Activated naive CD4-positive, alpha-beta T cell treated with Interleukin-2 at 50 U/mL for 16 hours (primary cell): ENCODE measurements at places on chromosomes 11 and 22.

- no peak for DNase-seq
Observed at GRCh38 chr22:21936151-21936775, 16.4 kb downstream of the PPM1F start.

- DNase-seq = no peak
Observed at GRCh38 chr22:36208162-36208765, 6.7 kb upstream of the APOL4 start.

GRCh38 chr22:28909375-28909774 lies 26.0 kb downstream of the ZNRF3 start:
- peak; percentile 80 for DNase-seq

GRCh38 chr11:98800696-98801095 lies 220.1 kb upstream of the CNTN5 start:
- no peak for DNase-seq

GRCh38 chr11:66818231-66818955 lies 24.8 kb upstream of the RCE1 start:
- no peak for DNase-seq

DNA sequence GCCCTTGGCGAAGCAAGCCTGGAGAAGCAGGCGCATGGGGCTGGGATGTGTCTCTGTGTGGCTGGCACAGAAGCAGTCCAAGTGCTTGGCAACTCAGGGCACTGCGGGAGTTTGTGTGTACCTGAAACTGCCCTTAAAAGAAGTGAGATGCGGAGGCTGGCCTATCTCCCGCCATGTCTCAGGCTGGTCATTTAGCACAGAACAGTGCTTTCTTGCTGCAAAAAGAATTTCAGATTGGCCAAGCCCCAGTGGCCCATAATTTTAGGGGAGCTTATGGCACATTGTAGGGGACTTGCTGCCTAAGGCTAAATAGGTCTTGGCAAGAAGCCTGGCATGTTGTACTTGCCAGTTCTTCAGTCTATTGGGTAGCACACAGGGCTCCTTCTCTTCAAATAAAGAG lies 16.4 kb downstream of the EHF start:
- DNase-seq = no peak

DNA sequence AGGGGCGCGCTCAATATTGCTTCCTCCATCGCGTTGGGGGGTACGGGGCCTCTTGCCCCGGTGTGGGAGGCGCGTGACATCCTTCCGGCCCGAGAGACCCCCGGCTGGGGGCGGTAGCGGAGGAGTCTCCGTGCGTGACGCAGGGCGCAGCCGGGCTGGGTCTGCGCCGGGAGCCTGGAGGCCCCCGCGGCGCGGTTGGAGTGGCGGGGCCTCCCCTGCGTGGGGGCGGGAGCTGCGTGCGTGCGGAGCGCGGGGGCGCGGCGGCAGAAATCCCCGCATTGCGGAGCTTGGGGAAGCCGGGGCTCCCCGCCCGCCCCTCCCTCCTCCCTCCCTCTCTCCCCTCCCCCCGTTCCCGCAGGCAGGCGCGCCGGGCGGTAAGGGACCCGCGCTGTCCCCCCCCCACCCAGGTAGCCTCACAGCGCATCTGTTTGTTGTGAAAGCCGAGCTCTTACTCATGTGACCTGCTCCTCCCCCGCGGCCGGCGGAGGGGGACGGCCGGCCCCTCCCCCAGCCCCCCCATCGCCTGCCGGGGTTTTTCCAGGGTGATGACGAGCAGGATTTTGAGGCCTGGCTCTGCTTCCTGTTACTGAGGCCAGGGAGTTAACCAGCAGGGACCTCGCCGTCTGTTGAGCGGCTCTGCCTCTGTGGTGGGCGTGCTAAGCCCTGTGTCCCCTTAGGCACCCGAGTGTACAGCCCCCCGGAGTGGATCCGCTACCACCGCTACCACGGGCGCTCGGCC lies 1.6 kb downstream of the PIM3 start:
- peak; percentile 91 for DNase-seq

DNA sequence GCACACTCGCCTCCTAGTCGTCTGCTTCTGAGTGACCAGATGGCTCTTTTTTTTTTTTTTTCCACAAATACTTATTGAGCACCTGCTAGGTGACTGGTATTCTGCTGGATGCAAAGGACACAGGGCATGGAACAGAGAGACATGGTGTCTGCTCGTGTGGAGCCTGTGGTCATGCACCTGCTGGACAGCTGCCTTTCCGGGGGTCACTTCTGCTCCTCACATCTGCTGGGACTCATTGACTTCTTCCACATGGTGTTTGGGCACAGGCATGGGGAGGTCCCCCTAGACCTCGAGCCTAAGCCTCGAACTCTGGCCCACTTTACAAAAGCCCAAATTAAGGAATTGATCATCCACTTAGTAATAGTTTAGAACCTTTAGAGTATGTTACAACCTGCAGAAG lies 39.5 kb upstream of the EMID1 start:
- no peak for DNase-seq

DNA sequence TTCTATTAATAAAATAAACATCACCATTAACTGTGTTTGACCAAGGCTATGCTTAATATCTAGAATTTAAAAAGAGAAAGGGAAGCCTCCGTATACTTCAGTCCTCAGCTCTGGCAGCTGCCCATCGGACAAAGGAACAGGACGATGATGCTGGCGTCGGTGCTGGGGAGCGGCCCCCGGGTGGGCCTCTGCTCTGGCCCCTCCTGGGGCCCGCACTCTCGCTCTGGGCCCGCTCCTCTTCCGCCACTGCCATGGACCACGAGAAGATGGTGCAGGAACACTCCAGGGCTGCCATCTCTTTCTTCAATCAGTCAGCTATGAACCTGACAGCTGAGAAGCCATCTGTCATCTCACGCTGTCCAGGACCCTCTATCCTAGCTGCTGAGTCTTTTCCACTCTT lies 25.3 kb downstream of the PDHX start:
- DNase-seq = no peak

DNA sequence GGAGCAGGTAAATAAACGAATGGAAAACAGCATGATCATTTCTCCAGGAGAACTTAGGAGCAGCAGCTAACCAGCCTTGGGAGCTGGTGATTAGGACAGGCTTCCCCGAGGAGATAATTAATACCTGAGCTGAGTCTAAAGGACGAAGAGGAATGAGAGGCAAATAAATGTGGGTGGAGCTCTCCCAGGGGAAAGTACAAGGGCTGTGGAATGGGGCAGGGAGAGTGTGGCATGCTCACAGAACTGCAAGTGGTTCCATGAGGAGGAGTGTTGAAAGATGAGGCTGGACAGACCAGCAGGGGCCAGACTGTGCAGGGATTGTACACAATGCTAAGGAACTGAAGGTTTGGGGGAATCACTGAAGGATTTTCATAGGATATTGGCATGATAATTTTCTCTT lies 14.2 kb upstream of the TLCD5 start:
- DNase-seq = no peak

- no peak for DNase-seq
Observed at GRCh38 chr11:61531044-61531443, 22.5 kb downstream of the LRRC10B start.
